ENCODE measurements at places on chromosomes 2 and 18.

- peak; percentile 33 for DNase-seq
Measured at GRCh38 chr2:127197475-127198385, 22.4 kb downstream of the CYP27C1 start.

GRCh38 chr2:195404651-195405050, 252.4 kb upstream of the SLC39A10 start:
- DNase-seq, result no peak

DNA sequence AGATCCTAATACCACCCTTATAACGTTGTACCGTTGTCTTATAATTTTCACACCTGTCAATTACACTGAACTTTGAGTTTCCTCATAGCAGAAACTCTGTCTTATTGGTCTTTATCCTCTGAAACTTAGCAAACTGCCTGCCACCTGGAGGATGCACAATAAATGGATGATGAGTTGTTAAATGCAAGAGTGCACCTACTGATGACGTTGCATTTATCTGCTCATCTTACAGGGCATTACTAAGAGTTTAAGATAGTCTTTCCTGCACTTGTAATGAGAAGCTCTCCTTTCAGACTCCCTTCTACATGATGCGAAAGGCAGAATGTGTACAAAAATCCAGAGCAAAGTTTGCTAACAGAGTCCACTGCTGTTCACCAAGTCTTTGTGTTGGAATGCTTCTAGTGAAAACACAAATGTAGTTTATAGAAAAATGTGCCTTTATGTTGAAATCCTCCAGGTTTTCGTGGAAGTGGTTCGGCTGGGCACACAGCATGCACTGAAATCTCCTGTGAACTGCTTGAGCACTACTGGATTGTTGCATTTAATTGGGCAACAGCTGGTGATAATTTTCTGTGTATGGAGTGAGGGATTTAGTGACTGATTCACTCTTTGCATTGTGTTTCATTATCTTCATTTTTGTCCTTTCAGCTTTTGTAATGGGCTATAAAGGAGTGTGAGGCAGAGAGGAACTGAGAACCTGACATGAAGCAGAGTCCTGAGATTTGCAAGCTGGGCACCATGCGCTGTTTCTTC, 665.8 kb upstream of the ID2 start:
- no peak for DNase-seq

GRCh38 chr2:191105082-191105481, 45.7 kb downstream of the STAT4 start:
- DNase-seq, result no peak

DNA sequence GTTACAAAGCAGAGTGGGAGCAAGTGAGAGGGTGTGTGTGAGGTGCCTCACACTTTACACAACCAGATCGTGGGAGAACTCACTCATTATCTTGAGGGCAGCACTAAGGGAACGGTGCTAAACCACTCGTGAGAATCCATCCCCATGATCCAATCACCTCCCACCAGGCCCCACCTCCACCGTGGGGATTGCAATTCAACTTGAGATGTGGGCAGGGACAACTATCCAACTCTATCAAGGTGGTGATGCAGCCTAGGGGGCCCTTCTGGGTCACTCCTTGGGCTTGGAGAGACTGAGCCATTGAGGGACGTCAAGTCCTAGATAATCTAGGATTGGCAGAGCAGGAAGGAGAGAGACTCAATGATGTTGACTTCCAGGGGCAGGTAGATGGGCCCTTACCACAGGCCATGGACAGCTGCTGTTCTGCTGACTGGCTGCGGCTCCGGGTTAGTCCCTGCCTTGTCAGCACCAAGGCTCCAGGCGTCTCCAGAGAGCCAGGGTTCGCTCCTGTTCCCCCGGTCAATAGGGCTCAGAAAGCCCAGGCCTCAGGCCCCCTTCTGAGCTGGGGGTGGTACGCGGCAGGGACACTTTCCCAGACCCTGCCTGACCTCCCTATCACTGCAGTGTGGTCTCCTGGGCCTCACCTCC, 193.2 kb upstream of the HS6ST1 start:
- DNase-seq, result no peak

DNA sequence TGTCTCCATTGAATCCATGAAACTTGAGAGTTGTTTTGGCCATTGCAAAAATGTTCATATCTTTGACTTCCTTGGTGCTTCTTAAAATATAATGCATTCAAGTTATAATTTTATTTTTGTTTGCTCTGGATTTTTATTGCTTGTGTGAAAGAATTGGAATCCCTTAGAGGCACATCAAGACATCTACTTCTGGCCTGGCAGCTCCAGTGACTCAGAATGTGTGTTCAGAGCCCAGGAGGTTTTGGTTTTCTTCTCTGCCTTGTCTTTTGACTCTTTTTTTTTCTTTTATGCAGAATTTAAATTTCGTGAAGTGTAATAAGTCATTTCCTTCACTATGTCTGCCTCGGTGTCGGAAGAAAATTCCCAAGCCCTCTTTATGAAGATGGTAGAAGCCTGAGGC, 180.2 kb downstream of the LTBP1 start:
- no peak for DNase-seq

DNA sequence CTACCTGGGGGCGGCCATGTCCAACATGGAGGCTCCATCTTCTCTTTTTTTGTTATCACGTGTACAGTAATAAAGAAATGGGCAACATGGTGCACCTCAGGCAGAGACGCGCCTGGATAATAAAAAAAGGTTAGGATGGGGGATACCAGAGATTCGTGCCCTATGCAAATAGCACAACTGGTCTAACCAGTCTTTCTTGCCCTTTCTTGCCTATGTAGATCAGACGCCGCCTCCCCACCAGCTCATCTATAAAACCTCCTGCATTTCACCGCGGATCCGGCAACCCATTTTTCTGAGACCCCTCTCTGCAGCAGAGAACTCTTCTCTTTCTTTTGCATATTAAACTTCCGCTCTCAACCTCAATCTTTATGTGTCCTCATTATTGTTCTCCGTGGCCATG, 68.7 kb downstream of the MYL12B start:
- DNase-seq, result no peak

- DNase-seq, result no peak
Measured at GRCh38 chr2:203396667-203397066, 68.5 kb downstream of the ABI2 start.

DNA sequence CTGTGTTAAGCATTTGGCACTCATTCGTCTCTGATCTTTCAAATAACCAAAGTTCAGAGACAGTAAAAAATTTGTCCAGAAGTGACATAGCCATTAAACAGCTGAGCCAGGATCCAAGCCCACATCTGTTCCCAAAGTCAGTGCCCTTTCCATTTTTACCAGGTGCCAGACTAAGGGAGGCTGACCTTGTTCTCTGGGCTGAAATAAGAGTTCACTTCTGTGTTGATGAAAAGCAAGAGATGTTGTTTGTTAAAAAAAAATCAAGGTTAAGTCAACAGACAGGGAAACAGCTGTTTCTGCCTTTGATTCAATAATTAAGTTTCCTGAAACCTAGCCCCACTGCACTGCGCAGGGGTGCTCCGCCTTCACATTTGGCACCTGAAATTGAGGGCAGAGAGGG, 117.1 kb downstream of the PRKRA start:
- no peak for DNase-seq

DNA sequence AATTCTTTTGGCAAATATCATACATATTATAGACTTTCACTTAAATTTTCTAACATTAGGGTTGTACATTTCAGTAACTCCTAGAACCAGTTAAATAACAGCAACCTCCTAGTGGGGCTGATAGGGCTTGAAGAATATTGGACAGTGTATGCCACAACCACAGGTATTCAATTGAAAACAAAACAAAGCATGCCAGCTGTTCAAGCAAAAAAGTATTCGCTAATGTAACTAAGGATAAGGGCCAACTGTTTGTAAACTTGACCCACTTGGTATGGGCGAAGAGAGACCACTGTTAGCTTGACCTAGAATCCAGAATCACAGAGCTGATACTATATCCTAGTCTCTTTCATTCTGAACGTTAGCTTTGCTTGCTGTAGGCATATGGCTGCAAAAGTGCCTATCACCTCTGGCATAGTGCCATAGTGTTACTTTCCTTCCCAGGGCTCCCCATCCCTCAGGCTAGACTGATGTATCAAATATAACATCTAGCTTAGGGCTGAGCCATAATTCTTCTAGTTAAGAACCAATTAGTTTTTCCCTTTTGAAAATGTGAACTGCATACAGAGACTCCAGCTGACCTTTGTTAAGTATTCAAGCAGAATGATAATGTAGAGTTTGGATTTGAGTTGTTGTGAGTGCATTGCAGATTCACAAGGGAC, 458.8 kb upstream of the NRXN1 start:
- no peak for DNase-seq

GRCh38 chr2:50691513-50691912, 340.4 kb downstream of the NRXN1 start:
- DNase-seq, result no peak

- no peak for DNase-seq
Measured at GRCh38 chr2:227308784-227309183, 16.3 kb upstream of the MFF start.

DNA sequence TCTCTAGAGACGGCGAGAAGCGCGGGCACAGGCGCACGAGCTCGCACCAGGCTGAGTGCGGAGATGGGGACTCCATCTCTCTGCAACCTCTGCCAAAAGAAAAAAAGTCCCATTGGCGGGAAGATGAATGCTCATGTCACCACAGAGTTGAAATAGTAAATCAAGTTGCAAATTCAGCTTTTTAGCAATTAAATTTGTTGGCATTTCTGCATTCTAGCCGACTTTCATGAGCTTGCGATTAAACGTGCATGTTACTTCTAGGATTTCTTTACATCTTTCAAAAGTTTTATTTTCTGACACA, 588 bp downstream of the CHAC2 start:
- no peak for DNase-seq

All from NCI-H2029 treated with DMSO at 0.1 percent for 48 hours (cell line).